ENCODE measurements at places on chromosomes 4 and X.

DNA sequence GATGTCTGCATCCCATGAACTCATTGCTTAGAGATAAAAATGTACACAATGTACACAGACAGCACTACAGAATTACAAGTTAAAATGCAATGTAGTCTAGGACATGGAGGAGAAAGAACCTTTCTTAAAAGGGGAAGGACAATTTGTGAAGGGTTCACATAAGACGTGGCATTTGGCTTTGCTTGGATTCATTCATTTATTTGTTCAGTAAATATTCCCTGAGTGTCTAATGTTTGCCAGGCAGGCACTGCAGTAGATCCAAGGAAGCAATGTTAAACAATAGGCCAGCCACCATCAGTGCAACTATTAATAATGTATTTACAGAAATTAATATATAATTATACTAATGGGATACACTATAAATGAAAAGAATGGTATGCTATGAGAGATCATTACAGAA lies 94.4 kb downstream of the GRIA2 start:
- DNase-seq: no peak

DNA sequence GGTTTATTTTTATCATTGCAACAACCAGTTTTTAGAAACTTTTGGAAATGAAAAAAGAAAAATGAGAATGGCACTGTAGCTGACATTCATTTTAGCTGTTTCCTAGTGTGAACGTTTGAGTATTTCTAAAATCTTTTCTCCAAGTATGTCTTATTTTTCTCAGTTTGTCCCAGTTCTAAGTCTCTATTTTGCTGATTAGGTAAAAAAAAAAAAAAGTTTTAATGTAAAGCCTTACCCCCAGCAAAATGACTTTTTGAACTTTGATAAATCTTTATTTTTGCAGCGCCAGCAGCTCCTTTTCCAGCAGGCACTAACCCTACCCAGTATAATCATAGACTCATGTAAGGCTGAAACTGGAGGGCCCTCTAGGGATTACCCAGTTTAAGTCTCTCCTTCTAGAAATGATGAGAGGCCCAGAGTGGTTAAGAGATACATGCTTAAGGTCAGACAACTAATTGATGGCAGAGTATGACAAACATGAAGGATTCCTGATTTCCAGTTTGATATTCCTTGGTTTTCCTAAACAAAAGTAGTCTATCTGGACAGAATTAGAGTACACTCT lies 84.3 kb upstream of the SLC4A4 start:
- no peak for DNase-seq

DNA sequence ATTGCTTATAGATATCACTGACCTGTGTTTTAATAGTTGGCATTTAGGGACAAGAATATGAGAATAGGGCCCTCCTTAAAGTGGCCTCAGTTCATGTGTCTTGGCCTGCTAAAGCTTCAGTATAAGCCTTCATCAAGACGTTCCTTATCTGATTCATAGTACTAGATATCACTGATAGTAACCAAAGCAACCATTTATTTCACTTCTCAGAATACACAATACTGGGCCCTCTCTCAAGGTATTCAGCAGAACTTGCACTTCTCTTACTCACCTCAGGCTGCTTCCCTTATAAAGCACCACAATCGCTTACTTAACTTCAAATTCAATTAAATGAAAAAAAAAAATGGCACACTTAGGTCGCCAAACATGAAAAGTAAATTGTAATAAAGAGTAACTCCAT lies 259.4 kb upstream of the PCDH7 start:
- no peak for DNase-seq

DNA sequence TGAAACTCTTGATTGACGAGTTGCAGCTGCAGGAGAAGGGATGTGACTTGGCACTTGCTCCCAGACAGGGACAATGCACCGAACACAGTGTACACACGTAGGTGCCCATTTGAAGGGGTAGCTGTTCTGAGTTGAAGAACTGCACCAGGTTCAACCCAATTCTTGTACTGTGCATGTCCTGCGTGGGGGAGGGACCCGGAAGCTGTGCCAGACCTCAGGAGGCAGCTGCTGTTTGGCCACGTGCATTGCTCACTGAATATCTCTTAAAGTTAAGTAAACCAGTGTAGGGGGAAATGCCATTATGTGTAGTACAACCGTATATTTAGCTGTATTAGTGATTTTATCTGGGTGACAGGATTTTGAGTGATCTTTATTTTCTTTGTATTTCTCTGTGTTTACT lies 12.0 kb upstream of the RBBP7 start:
- DNase-seq: no peak

DNA sequence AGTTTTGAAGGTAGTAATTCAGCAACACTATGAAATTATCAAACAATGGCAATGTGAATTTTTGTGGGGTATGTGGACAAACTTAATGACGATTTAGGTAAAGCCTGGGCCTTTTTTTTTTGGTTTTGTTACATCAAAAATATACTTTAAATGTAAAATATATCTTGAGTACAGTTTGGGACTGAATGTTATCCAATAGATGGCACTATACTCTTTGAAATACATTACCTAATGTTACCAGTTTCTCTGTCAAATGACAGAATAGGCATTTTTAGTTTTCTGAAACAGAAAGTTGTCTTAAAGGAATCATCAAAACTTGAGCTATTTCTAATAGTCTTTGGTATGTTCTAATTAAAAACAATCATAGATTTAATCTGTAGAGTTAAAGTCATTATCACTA lies 1651.9 kb downstream of the C4orf33 start:
- DNase-seq: no peak

- DNase-seq: no peak
Measured at GRCh38 chr4:108473163-108473720, 147.1 kb upstream of the RPL34 start.

DNA sequence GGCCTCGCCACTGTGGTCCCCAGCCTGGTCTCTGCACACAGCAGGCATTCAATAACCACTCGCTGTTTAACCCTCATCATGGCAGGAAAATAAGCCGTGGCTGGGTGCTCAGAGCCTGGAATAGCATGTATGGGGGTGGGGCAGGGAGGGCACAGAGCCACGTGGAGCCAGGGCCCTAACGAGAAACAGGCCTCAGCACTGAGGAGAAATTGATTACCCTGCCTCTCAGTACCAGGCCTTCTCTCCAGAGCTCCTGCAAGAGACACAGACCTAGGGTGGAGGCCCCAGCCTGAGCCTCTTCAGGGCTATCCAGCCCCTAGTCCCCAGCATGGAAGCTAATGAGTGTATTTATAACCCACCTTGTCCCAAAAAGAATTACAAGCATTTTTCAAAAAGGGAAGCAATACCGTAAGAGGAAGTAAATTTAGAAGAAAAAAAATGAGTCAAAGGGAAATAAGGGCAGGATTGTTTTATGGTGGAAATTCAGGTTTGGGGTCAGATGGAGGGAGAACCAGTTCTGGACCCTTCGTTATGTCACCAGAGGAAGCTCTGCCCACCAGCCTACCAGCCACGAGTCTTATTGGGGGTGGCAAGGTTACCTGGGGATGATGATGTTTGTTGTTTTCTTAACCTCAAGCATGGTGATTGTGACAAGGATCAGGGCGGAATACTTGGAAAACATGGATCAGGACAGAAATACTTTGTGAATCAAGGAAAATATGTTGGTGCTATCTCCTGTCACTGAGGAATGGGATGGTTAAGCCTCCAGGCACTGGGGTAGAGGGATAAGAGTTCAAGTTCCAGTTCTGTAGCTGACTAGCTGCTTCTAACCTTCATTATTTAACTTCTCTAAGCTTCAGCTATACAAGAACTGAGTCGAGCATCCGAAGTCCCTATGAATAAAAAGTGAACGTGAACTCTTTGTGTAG lies 101.9 kb upstream of the RBPJ start:
- no peak for DNase-seq

- DNase-seq: no peak
Measured at GRCh38 chrX:147570483-147570882, 341.2 kb upstream of the FMR1 start.

GRCh38 chrX:110964786-110965185 lies 131.2 kb upstream of the PAK3 start:
- DNase-seq: no peak

GRCh38 chr4:81756973-81757372 lies 285.3 kb upstream of the RASGEF1B start:
- no peak for DNase-seq

- DNase-seq: no peak
Measured at GRCh38 chr4:17654701-17655100, 40.3 kb downstream of the MED28 start.

DNA sequence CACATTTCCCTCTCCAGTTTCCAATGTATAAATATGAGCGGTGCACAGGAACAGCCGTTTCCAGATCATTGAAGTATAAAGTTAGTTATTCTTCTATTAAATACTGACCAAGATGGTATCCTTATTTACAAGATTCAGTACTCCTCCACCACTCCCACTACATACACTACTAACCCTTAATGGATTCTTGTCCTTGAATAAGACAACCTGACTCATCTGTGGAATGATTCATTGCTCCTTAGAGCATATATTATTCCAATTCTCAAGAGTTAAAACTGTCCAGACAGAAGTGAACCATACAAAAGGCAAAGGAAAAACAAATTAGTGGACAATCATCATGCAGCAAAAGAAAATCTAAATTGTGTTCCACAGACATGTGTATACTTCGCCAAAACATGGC lies 373.3 kb downstream of the IDS start:
- no peak for DNase-seq

DNA sequence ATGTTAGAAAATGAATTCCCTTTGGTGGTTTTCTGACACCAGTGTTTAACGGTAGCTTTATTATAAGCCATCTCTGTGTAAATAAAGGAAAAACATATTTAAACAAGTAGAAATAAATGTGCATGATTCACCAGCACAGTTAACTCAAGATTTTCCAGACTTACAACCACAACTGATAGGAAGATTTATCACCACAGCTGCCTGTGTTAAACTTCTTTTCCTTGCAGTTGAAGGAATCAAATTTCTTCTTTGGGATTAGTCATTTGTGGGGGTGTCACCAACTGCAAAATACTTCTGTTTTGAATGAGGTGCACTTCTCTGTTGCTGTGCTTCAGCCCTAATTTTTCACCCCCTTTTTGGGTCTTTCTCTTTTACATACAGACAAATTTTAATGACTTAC lies 128.1 kb upstream of the STK26 start:
- no peak for DNase-seq

GRCh38 chr4:169399976-169400767 lies 129.4 kb upstream of the SH3RF1 start:
- DNase-seq: no peak

- peak; percentile 59 for DNase-seq
Measured at GRCh38 chr4:46993075-46994006, at the start of gene GABRA4. Gene GABRA4 (minus strand): TSS chr4:46993581. CDS start chr4:46993424, 157 bp downstream.

DNA sequence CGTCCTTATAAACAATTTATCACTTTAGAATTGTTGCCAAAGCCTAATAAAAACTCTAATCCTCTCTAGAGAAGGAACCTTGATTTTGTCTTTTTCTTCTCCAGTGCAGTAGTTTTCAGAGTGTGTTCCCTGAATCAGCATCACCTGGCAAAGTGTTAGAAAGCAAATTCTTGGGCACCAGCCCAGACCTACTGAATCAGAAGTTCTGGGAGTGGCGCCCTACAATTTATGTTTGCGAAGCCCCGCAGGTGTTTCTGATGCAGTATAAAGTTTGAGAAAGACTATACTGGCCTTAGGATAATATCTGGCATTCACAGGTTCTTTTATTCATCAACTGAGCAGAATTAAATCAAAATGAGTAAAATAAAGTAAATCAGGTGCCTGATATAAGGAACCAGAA lies 645.8 kb upstream of the ATOH1 start:
- no peak for DNase-seq

- no peak for DNase-seq
Measured at GRCh38 chr4:25158817-25159216, 1.4 kb downstream of the SEPSECS start.

GRCh38 chr4:48375651-48376304 lies 34.4 kb downstream of the SLAIN2 start:
- DNase-seq: no peak

- DNase-seq: no peak
Measured at GRCh38 chr4:15771216-15772058, 6.7 kb upstream of the CD38 start.

DNA sequence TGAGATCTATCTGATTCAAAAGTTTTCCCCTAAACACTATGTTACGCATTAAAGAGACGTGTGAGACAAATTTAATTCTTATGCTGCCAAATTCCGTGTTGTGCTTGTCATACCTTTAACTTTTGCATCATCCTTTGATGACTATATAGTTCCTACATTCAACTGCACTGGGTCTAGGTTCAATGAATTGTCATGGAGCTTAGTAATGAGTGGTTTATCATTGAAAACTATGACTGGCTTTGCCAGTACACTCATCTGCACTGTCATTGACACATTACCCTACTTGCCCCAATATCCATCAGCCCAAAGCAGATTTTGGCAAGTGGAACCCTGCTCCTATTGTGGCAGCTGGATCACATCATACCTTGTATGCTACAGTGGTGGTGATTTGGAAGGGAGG lies 882.9 kb upstream of the SLIT2 start:
- no peak for DNase-seq

- no peak for DNase-seq
Measured at GRCh38 chr4:89276296-89276695, 31.3 kb downstream of the GPRIN3 start.

DNA sequence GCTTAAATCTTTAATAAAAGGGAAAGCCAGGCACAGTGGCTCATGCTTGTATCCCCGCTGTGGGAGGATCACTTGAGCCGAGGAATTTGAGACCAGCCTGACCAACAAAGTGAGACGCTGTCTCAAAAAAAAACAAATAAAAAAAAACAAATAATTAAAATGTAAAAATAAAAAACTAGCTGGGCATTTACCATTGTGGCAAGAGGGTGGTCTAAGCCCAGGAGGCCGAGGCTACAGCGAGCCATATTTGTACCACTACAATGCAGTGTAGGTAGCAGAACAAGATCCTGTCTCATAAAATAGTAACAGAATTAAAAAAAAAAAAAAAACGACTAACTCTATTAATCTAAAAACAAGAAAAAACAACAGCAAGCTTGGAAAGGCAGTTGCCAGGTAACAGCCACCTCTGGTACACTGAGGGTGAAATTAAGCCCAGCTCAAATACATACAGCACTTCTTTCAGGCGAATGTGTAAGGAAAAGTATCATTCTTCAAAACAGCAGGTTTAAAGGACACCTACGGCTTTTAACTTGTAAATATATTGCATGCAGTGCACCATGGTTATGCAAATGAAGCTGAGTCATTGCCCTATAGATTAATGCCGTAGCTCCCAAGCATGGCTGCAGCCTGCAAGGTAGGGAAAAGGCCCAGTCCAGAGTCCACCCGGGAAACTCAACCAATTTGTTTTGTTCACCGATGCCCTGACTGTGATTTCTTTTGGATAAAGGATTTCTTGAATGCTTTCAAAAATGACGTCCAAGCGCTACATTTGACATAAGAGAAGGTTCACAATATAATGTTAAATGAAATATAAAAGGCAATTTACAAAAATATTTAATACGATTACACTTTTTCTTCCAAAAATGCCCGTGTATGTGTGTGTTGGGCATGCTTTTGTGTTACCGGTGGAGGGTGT lies 14.5 kb upstream of the TXLNG start:
- no peak for DNase-seq

DNA sequence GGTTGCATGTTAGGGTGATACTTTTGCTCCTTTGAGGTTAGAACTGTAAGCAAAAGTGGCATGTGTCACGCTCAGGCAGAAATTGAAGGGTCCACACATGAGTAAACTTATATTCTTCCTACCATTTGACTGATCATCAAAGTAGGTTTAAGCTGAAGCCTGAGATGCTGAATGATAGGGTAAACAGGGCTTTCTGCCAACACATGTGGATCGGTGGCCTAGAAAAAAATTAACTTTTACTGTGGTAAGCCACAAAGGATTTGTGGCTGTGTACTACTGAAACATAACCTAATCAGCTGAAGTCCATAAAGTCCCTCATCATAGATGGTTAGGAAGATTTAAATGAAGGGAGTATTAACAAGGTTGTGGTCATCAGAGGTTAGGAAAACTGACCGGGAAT lies 1070.1 kb downstream of the STPG2 start:
- DNase-seq: no peak
